ENCODE measurements at places on chromosomes 4 and X.

GRCh38 chrX:121216641-121217374 is 169.4 kb downstream of the GLUD2 start:
- H3K4me1 ChIP-seq: no peaks in the 10 kb centered on the region
- H3K4me3 ChIP-seq: no peak overlapping the region
- H3K36me3 ChIP-seq: no peaks in the 10 kb centered on the region
- no peak overlapping the region for H3K27ac ChIP-seq
- no peak for DNase-seq

DNA sequence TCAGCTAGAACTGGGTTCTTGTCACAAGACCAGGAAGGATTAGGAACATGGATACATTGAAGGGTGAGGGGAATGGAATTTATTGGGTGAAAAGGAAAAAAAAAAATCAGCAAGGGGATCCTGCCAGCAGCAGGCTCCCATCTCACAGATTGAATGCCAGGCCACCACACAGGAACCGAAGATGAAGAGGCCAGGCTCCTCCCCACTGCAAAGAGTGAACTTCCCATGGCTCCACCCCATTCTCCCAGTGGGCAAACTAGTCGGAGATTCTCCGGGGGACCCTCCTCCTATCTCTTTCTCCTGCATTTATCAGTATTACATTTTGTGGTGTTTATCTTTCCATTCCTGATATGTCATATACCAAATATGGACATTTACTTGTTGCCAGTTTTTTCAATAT is 46.0 kb upstream of the MAGED1 start:
- no peak overlapping the region for H3K4me3 ChIP-seq
- no peak overlapping the region for H3K27ac ChIP-seq
- H3K36me3 ChIP-seq: no peaks in the 10 kb centered on the region

- no peaks in the 10 kb centered on the region for H3K36me3 ChIP-seq
- H3K4me3 ChIP-seq: no peak overlapping the region
- DNase-seq: no peak
- no peak overlapping the region for H3K27ac ChIP-seq
- H3K27me3 ChIP-seq: no peaks in the 10 kb centered on the region
These were observed 783.0 kb upstream of the AADAT start for GRCh38 chr4:170872794-170873193.

- H3K36me3 ChIP-seq: no peaks in the 10 kb centered on the region
- no peaks in the 10 kb centered on the region for H3K27me3 ChIP-seq
- DNase-seq: no peak
These were observed 7.5 kb downstream of the PTTG2 start for GRCh38 chr4:37967736-37968135.

GRCh38 chr4:26088433-26088928 is 174.5 kb downstream of the SMIM20 start:
- no peak for DNase-seq
- peaks cover 16% of the 10 kb centered on the region for H3K4me1 ChIP-seq
- H3K4me3 ChIP-seq: no peak overlapping the region
- no peaks in the 10 kb centered on the region for H3K36me3 ChIP-seq
- no peak overlapping the region for H3K27ac ChIP-seq

DNA sequence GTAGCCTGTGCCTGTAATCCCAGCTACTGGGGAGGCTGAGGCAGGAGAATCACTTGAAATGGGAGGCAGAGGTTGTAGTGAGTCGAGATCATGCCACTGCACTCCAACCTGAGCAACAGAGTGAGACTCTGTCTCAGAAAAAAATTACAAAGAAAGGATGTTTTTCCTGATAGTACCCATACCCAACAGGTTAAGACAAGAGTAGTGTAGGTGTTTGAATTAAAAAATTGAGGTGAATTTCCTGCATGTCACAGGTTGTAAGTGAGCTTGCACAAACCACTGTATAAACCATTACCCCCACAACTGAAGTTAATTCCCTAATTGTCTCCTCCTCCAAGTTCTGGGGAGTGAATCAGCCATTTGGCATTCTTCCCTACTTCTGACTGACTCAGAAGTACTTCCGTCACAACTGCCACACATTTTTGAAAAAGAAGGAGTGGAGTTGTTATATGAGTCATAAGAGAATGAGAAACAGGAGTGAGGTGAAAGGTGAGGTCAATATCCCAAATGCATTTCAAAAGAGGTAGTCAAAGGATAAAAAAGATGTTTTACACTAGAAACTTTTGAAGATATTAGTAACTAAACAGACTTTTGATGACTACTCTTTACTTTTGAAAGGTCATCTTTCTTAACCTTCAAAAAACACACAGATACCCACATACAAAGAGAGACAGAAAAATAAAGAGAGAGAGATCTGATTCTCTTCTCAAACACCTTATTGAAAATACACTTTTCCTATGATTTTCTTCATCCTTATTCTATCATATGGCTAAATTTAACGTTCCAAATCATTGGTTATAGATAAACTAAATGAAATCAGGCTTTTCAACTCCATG is 134.5 kb downstream of the BTC start:
- H3K4me1 ChIP-seq: no peaks in the 10 kb centered on the region
- no peak overlapping the region for H3K4me3 ChIP-seq
- no peak for DNase-seq

DNA sequence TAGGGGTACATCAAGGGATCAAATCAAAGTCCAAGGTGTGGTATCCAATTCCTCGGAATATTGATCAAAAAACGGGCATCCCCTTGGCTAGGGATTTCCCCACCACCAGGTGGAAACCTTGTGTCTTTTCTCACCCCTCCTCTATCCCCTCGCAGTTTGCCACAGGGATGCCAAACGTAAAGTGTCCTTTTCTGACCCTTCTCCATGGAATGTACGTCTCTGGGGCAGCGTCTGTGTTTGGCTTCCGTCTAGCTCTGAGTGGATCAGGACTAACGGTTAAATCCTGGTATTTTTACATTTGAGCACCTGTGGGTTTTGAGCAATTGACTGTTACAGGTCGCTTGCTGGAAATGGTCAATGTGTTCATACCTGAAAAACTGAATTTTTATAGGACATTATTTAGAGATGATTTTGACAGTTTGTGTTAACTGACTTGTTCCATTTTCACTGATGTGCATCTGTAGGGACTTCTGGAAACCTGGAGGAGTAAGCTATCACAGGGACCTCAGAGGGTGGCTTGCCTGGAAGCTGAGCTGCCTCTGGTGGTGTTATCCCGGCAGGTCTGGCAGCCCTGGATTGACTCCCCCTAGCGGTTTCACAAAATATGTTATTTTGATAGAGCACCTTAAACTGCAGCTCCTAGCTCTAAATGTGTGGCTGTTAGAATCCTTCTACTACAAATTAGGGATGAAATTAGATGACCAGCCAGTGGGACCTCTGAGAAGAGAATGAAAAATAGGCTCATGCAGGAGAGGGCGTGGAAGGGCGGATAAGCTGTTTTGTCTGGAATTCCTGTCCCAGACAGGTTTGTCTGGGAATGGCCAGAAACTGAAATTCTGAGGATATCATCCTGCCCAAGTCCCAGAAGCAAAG is 8.8 kb upstream of the MGST2 start:
- no peak overlapping the region for H3K4me3 ChIP-seq
- no peaks in the 10 kb centered on the region for H3K27me3 ChIP-seq
- H3K4me1 ChIP-seq: peaks cover 16% of the 10 kb centered on the region
- peak; percentile 61 for DNase-seq
- H3K27ac ChIP-seq: no peak overlapping the region
- no peaks in the 10 kb centered on the region for H3K36me3 ChIP-seq

GRCh38 chr4:10123227-10124101 is 6.9 kb upstream of the WDR1 start:
- H3K27ac ChIP-seq: peak overlapping the region; percentile 5
- no peaks in the 10 kb centered on the region for H3K27me3 ChIP-seq
- no peak for DNase-seq
- H3K36me3 ChIP-seq: no peaks in the 10 kb centered on the region
- H3K4me3 ChIP-seq: no peak overlapping the region
- H3K4me1 ChIP-seq: peaks cover 20% of the 10 kb centered on the region

- no peaks in the 10 kb centered on the region for H3K36me3 ChIP-seq
- no peaks in the 10 kb centered on the region for H3K27me3 ChIP-seq
- DNase-seq: no peak
- H3K4me3 ChIP-seq: no peak overlapping the region
- H3K27ac ChIP-seq: no peak overlapping the region
- H3K4me1 ChIP-seq: no peaks in the 10 kb centered on the region
These were observed 16.1 kb downstream of the TLR8 start for GRCh38 chrX:12922599-12922919.

GRCh38 chrX:19303256-19303880 is 40.4 kb upstream of the PDHA1 start:
- DNase-seq: no peak
- H3K27me3 ChIP-seq: no peaks in the 10 kb centered on the region
- H3K4me3 ChIP-seq: no peak overlapping the region

GRCh38 chr4:78214078-78214477 is 157.0 kb downstream of the FRAS1 start:
- no peaks in the 10 kb centered on the region for H3K27me3 ChIP-seq
- no peak overlapping the region for H3K4me3 ChIP-seq
- no peaks in the 10 kb centered on the region for H3K36me3 ChIP-seq
- no peak for DNase-seq
- H3K4me1 ChIP-seq: no peaks in the 10 kb centered on the region
- H3K27ac ChIP-seq: no peak overlapping the region

GRCh38 chr4:24888475-24889344 is 24.1 kb downstream of the CCDC149 start:
- no peaks in the 10 kb centered on the region for H3K36me3 ChIP-seq
- DNase-seq: no peak
- no peaks in the 10 kb centered on the region for H3K4me1 ChIP-seq
- no peak overlapping the region for H3K27ac ChIP-seq
- no peaks in the 10 kb centered on the region for H3K27me3 ChIP-seq

GRCh38 chr4:86367577-86367976 is 7.7 kb upstream of the MAPK10 start:
- H3K4me3 ChIP-seq: no peak overlapping the region
- no peaks in the 10 kb centered on the region for H3K4me1 ChIP-seq
- no peak for DNase-seq

GRCh38 chrX:130799393-130799792 is 103.6 kb downstream of the ENOX2 start:
- no peak overlapping the region for H3K4me3 ChIP-seq
- no peak overlapping the region for H3K27ac ChIP-seq
- DNase-seq: no peak
- no peaks in the 10 kb centered on the region for H3K4me1 ChIP-seq

GRCh38 chrX:115367951-115368350 is 78.4 kb downstream of the LUZP4 start:
- H3K27ac ChIP-seq: no peak overlapping the region
- no peaks in the 10 kb centered on the region for H3K27me3 ChIP-seq

DNA sequence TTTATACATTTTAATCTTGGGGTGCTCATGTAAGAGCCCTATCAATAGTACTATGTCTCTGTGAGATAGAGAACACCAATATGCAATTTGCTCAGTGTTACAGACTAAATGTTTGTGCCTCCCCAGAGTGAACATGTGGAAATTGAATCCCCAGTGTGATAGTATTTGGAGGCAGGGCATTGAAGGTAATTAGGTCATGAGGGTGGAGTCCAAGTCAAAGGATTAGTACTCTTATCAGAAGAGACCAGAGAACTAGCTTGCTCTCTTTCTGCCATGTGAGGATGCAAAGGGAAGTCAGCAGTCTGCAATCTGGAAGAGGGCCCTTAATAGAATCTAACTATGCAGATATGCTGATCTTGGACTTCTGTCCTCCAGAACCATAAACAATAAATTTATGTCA is 1317.0 kb downstream of the STIM2 start:
- DNase-seq: no peak
- no peaks in the 10 kb centered on the region for H3K36me3 ChIP-seq
- no peak overlapping the region for H3K4me3 ChIP-seq
- H3K27ac ChIP-seq: no peak overlapping the region
- no peaks in the 10 kb centered on the region for H3K27me3 ChIP-seq

- H3K27me3 ChIP-seq: no peaks in the 10 kb centered on the region
- H3K36me3 ChIP-seq: no peaks in the 10 kb centered on the region
- no peak for DNase-seq
- H3K27ac ChIP-seq: no peak overlapping the region
- H3K4me3 ChIP-seq: no peak overlapping the region
- H3K4me1 ChIP-seq: no peaks in the 10 kb centered on the region
These were observed 147.1 kb upstream of the RPL34 start for GRCh38 chr4:108473163-108473720.

DNA sequence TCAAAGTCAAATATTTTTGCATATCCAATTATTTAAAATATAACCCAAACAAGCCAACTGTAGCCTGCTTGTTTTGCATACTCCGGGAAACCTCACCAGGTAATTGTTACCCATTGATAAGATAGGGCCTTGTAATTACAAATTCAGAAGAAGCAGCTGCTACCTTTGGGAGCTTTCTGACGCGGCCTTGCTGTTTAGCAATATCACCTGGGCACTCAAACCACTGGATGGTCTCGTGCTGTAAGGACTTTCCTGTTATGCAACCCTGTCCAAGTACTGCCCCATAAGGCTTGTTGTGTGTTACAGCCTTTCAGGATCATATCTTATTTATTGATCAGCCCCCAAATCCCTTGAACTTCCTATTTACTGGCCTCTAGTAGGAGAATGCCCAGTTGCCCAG is 52.1 kb downstream of the HS3ST1 start:
- H3K27me3 ChIP-seq: no peaks in the 10 kb centered on the region
- no peaks in the 10 kb centered on the region for H3K4me1 ChIP-seq
- DNase-seq: no peak

GRCh38 chrX:28273736-28274135 is 292.5 kb upstream of the DCAF8L1 start:
- no peaks in the 10 kb centered on the region for H3K4me1 ChIP-seq
- no peaks in the 10 kb centered on the region for H3K36me3 ChIP-seq
- no peak overlapping the region for H3K4me3 ChIP-seq
- DNase-seq: no peak

- H3K27ac ChIP-seq: no peak overlapping the region
- H3K4me1 ChIP-seq: no peaks in the 10 kb centered on the region
- no peak for DNase-seq
- no peaks in the 10 kb centered on the region for H3K27me3 ChIP-seq
- no peaks in the 10 kb centered on the region for H3K36me3 ChIP-seq
These were observed 905.3 kb upstream of the INTU start for GRCh38 chr4:126727461-126727860.

DNA sequence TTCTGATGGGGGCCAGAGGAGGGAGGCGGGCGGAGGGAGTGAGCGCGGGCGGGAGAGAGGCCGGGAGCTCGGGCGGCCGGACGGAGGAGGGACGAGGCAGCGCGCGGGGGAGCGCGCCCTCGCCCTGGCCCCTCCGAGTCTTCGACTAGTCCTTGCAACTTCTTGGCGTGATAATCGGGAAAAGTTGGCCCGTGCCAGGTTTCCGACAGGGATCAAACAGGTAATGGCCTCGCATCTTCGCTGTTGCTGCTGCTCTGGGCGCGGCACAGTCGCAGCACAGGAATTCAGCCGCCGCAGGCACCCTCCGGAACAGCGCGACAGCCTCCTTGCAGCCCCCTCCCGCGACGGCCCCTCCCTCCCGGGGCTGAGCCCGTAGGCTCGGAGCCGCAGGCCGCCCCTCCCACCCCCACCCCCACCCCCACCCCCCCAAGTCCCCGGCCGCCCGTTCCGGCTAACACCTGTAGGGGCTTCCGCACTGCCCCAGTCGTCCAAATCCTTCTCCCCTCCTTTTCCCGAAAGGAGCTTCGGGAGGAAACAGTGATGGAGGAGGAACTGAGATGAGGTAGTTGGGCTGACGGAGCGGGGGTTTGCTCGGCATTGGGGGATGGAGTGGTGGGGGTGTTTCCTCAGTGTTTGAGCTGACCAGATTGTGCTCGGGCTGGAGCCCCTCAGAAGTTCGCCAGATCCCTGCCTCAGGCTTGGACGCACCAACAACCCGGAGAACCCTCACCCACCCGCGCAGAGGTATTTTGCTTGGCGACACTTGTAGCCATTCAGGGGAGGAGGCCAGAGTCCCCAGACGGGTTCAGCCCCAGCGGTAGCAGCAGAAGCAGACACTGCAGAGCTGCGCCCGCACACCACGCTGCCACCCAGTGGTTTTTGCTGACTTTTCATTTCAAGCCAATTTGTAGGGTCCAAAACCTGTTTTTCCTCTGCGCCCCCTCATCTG is at the start of gene FGF13:
Gene FGF13 (minus strand): TSS at position 319 of the 949 bp plus-strand sequence. CDS start 714 bp downstream, outside the sequence.
- no peaks in the 10 kb centered on the region for H3K4me1 ChIP-seq
- no peaks in the 10 kb centered on the region for H3K36me3 ChIP-seq
- peak; percentile 20 for DNase-seq
- peak within 1 kb of the TSS; percentile 49 for H3K4me3 ChIP-seq

Data from lower lobe of right lung (tissue), 2 donors.